ENCODE measurements at places on chromosomes 12 and 14. TPM values are rescaled to one million over a fixed set of nuclear protein-coding genes. Genes with fewer than 3 reads are reported as not detected.

DNA sequence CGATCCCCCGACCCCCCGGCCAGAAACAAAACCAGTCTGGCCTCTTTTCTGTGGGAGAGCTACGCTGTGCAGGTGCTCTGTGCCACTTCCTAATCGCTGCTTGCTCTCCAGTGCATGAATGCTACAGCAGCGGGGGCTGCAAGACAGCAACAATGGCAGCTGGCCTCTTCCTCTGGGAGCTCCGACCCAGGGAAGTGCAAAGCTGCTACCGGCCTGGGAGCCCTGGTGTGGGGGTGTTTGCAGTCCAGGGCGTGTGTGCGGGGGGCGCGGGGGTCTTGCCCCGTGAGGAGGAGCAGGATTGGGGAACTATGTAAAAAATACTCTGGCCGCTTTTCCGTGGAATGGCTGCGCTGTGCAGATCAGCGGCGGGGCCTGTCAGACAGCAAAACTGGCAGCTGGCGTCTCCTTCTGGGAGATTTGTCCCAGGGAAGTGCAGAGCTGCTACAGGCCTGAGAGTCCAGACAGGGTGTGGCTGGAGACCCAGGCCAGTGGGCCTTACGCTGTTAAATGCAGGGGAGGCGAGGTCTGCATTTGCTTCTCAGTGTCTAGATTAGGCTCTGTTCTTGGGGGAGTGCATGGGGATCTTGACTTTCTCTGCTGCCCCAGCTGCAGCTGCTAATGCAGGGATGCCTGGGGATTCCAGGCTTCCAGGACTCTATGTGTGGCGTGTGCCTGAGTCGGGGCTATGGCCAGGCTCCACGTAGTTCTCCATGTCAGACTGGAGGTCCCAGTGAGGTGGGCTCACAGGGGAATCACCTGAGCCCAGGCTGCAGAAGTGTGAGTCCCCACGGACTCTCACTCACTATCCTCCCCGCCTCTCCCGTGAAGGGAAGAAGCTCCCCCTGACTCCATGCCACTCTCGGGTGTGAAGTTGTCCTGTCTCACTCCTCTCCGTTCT lies 344.5 kb downstream of the AEBP2 start:
- H3K27ac ChIP-seq, result no peak overlapping the region
- H3K4me3 ChIP-seq, result no peak overlapping the region
- H3K4me1 ChIP-seq, result no peaks in the 10 kb centered on the region
- H3K36me3 ChIP-seq, result no peaks in the 10 kb centered on the region

- no peak for DNase-seq
- peaks cover 43% of the 10 kb centered on the region for H3K4me1 ChIP-seq
- H3K4me3 ChIP-seq, result no peak overlapping the region
- no peak overlapping the region for H3K27ac ChIP-seq
Measured at GRCh38 chr12:71763677-71764379, 9.2 kb downstream of the RAB21 start.

DNA sequence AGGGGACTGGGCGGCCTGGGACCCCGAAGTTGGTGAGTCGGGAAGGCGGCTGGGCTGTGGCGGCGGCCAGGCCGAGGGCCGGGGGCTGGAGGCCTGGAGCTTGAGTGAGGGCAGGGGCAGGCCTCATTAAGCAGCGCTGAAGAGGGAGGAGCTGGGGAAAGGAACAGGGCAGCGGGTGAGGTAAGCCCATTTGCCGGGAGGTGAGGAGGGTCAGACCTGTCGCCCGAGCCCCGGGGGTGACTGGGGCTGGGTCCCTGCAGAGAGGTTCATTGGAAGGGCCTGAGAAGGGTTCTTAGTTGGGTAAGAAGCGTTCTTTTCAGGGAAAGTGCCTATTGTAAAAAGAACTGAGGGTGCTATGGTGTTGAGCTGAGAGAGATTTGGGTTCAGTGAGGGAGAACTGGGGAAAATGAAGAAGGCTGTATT lies 441 bp downstream of the RAB5B start:
- H3K4me3 ChIP-seq, result no peak overlapping the region
- peak; percentile 53 for DNase-seq
- H3K27me3 ChIP-seq, result no peaks in the 10 kb centered on the region
- peaks cover 32% of the 10 kb centered on the region for H3K4me1 ChIP-seq
- no peak overlapping the region for H3K27ac ChIP-seq

DNA sequence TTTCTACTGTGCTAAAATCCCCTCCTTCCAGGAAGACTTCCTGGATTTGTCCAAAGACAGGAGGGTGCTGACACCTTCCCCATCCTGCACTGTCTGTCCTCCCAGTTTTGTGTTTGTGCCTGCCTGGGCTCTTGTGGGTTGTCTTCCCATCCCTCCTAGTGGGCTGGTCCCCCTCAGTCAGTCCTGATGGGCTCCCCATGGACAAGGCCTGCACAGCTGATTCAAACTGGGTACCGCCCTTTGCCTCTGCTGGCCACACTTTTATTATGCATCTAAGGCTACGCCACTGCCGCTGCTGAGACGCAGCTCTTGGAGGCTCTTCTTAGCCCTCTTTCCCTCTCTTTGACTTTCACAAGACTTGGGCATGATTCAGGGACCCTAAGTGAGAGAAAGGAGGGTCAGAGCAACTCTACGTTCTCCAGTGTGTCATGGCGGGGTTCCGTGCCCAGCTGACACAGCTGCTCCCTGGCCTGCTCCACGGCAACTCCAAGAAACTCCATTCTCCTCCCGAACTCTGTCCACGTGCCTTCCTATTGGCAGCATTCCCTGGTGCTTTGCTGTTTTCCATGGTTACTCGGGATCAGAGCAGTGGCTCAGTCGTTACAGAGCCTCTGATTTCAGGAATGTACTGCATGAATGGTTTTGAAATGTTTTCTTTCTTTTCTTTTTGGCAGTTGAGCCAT lies 3.8 kb upstream of the KRT85 start:
- no peaks in the 10 kb centered on the region for H3K4me1 ChIP-seq
- no peak for DNase-seq
- no peak overlapping the region for H3K4me3 ChIP-seq
- no peak overlapping the region for H3K27ac ChIP-seq

GRCh38 chr14:103123634-103124500 lies 606 bp downstream of the TNFAIP2 start:
- H3K4me3 ChIP-seq, result no peak overlapping the region
- H3K27ac ChIP-seq, result no peak overlapping the region
- no peaks in the 10 kb centered on the region for H3K36me3 ChIP-seq

DNA sequence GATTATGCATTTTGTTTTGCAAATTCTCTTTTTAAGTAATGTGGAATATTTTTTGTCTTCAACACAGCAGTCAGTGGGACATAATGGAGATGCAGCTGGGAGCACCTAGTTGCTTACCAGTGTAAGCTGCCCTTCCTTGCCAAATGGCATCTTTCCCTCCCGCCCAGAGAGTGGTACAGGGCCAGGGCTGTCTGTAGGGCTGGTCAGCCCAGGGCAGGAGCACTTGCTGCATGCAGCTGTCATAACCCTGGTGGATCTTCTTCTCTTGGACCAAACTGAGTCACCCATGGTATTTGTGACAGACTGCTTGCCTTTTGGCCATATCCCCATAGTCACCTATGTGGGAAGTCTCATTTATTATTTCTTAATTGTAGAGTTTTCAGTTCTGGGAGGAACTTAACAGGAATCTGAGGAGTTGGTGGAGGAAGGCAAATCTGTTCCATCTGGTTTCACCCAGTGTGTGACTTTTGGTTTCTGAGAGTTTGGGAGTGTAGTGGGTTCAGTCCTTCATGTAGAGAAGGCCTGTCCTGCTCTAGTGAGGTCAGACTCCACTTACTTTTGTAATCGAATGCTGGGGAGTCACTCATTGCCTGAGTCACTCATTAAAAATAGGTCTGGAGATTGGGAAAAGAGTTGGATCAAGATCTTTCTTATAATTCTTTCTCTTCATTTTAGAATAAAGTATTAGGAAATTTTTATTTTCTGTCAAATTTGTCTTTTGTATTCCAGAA lies 62.0 kb upstream of the ASPG start:
- H3K4me3 ChIP-seq, result no peak overlapping the region
- no peak for DNase-seq
- no peaks in the 10 kb centered on the region for H3K36me3 ChIP-seq
- no peak overlapping the region for H3K27ac ChIP-seq
- peaks cover 14% of the 10 kb centered on the region for H3K27me3 ChIP-seq

DNA sequence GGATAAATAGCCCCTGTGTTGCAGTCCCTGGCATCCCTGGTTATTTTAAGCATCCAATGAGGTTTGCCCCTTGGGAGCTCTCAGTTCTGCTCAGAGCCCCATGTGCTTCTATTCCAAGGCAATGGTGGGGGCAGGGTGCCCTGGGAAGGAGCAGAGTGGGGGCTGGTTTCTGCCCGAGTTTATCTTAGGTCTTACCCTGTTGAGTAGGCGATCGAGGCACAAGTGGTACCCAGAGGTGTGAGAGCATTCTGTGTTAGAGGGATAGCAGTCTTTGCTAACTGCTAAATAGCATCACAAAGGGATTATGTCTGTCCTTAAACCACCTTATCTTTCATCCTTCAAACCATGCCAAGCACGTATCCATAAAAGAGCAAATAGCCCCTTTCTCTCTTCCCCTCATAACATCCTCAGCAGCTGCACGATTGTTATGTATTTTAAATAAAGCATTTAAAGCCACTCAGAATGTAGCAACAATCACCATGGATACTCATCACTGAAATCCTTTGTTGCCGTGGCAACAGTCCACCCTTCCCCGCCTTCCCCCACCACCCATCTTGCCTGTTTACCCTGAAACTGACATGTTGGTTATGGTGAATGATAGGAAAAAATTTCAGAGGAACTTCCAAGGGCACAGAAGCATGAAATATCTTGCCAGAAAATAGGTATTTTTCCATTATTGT lies 139.3 kb downstream of the PTPN11 start:
- no peaks in the 10 kb centered on the region for H3K4me1 ChIP-seq
- DNase-seq, result no peak
- H3K27ac ChIP-seq, result no peak overlapping the region
- H3K36me3 ChIP-seq, result no peaks in the 10 kb centered on the region

- H3K27ac ChIP-seq, result peak within 1 kb of the TSS; percentile 9
- H3K4me3 ChIP-seq, result no peak within 1 kb of the TSS
- no peaks in the 10 kb centered on the region for H3K4me1 ChIP-seq
- H3K27me3 ChIP-seq, result no peaks in the 10 kb centered on the region
- H3K36me3 ChIP-seq, result no peaks in the 10 kb centered on the region
Measured at GRCh38 chr12:2834581-2835491, at the start of gene NRIP2. TSS of gene NRIP2 (minus strand) at chr12:2835035. CDS start at chr12:2834983, 52 bp downstream.

DNA sequence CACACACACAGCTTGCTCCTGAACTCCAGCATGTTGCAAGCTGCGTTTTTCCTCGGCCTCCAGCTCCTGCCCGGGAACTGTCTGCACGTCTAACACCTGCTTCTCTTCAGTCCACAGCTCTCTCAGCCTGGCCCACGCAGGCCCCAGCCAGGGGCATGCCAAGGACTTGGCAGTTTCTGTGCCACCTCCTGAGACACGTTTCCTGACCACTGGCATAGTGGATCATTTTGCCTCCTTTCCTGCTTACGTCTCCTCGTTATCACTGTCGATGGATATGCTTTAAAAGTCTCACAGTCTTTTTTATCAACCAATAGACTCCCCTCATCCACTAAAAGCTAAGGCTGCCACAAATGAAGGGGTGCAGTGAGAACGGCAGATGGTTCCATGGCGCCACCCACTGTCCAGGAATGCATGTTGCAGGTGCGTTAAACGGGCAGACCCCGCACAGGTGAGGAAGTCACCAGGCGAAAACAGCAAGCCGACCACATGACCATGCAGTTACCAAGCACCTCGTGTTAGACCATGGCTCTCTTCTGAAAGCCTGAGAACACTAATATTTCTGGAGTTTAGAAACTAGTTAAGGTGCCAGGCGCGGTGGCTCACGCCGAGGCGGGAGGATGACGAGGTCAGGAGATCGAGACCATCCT lies 14.7 kb upstream of the TEAD4 start:
- peak; percentile 66 for DNase-seq
- no peak overlapping the region for H3K4me3 ChIP-seq
- H3K4me1 ChIP-seq, result peaks cover 4% of the 10 kb centered on the region

- DNase-seq, result no peak
- no peak overlapping the region for H3K4me3 ChIP-seq
- H3K4me1 ChIP-seq, result no peaks in the 10 kb centered on the region
- no peaks in the 10 kb centered on the region for H3K36me3 ChIP-seq
Measured at GRCh38 chr12:94560431-94561221, 89.7 kb downstream of the TMCC3 start.

Gene MYF5
- not detected for total RNA-seq

Gene KLRC2
- not detected for total RNA-seq

Gene ZFHX2
- 1.0 TPM for total RNA-seq
